ENCODE measurements at places on chromosomes 4 and X. TPM values are rescaled to one million over a fixed set of nuclear protein-coding genes. Genes with fewer than 3 reads are reported as not detected.

DNA sequence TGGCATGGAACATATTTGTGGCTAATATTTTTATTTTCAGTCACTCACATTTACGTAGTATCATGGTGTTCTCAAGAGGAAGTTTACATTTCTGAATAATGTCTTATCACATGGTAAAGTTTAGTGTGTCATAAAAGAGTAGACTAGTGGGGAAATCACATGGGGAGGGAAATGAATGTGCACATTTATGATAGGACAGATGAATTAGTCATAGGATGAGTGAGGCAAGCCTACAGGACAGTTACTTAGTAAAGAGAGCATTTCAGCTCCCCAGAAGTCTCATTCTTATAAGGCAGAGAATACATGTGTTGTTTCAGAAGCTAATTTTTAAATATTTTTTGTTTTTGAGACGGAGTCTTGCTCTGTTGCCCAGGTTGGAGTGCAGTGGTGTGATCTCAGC lies 6.2 kb downstream of the GK start:
- H3K27me3 ChIP-seq, result no peaks in the 10 kb centered on the region
- H3K36me3 ChIP-seq, result no peaks in the 10 kb centered on the region
- H3K4me3 ChIP-seq, result no peak overlapping the region
- DNase-seq, result no peak
- H3K27ac ChIP-seq, result no peak overlapping the region

The CYP4V2 gene
- 1.0 TPM for total RNA-seq

The ZNF157 gene
- total RNA-seq, result 2.2 TPM

The GPRIN3 gene
- total RNA-seq, result 1.6 TPM

DNA sequence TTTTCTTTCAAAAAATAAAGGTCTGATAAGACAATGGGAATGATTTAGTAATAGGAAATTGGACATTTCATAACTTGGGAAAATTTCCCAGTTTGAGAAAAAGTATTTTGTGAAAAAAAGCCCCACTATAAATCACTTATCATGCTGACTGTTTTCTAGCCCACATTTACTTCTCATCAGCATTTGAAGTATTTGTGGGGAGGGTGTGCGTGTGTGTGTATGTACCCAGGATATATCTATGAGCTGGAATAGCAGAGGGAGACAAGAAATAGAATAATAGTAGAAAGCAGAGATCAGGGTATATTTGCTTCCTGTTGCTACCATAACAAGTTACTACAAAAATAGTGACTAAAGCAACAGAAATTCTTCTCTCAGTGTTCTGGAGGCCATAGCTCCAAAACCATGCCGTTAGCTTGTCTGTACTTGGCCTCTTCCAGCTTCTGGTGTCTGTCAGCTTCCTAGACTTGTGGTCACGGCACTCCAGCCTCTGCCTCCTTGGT lies 139.8 kb downstream of the PTTG2 start:
- DNase-seq, result no peak
- H3K4me3 ChIP-seq, result no peak overlapping the region
- H3K36me3 ChIP-seq, result no peaks in the 10 kb centered on the region
- no peak overlapping the region for H3K27ac ChIP-seq
- no peaks in the 10 kb centered on the region for H3K4me1 ChIP-seq
- H3K27me3 ChIP-seq, result no peaks in the 10 kb centered on the region

DNA sequence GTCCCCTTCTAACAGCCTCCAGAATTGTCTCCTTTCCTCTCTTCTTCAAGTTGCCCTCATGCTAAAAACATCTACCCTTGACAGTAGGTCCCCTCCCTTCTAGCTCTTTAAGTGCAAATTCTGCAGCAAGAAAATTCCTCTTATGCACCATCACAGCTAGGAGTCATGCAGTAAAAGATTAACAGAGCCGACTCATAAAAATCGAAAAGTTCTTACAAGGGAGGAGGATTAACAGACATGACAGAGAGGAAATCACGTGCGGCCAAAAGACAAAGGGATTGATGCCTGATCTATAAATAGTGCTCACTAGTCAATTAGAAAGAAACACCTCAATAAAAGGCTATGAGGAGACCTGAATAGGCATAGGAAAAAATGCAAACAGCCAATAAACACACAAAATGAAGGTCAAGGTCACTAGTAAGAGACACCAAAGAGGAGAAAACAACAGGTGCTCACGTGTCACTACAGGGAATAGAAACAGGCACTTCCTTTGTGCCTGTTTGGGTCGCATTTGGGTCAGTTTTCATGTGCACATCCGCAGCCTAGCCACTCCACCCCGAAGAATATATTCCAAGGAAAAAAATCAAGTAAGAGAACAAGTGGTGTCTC lies 3.4 kb downstream of the RNF212 start:
- H3K36me3 ChIP-seq, result no peaks in the 10 kb centered on the region
- H3K27me3 ChIP-seq, result peaks cover 21% of the 10 kb centered on the region
- H3K27ac ChIP-seq, result no peak overlapping the region
- H3K4me1 ChIP-seq, result no peaks in the 10 kb centered on the region
- no peak overlapping the region for H3K4me3 ChIP-seq

- no peak overlapping the region for H3K4me3 ChIP-seq
- no peaks in the 10 kb centered on the region for H3K27me3 ChIP-seq
- H3K27ac ChIP-seq, result peak overlapping the region; percentile 57
- H3K4me1 ChIP-seq, result peaks cover 9% of the 10 kb centered on the region
These were observed 68.7 kb downstream of the APBB2 start for GRCh38 chr4:41145571-41146078.

The HSFX3 gene
- not detected for total RNA-seq

GRCh38 chr4:14434916-14435315 lies 567.4 kb upstream of the CPEB2 start:
- H3K27ac ChIP-seq, result no peak overlapping the region
- H3K36me3 ChIP-seq, result no peaks in the 10 kb centered on the region
- no peaks in the 10 kb centered on the region for H3K4me1 ChIP-seq
- no peak overlapping the region for H3K4me3 ChIP-seq
- no peaks in the 10 kb centered on the region for H3K27me3 ChIP-seq
- DNase-seq, result no peak

The AMER1 gene
- 9.4 TPM for total RNA-seq

DNA sequence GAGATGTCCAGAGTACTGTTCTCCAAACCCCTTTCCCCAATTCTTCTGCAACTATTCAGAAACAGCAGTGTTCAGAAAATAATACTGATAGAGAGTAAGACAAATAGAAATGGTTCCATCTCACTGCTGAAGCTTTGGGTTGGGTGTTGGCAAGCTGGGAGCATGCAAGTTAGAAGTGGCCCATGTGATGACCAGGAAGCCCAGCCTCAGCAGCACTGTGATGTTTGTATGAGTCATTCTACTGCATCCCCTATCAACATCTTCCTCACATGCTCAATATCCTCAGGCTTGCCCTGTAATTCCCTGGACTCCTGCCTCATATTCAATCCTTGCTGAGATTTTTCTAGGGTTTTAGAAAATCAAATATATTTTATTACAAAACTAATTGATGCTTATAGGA lies 96.5 kb downstream of the CHRDL1 start:
- H3K36me3 ChIP-seq, result no peaks in the 10 kb centered on the region
- H3K27ac ChIP-seq, result no peak overlapping the region
- no peaks in the 10 kb centered on the region for H3K4me1 ChIP-seq
- H3K27me3 ChIP-seq, result no peaks in the 10 kb centered on the region
- DNase-seq, result no peak
